ENCODE measurements at places on chromosomes 1 and 21.

- DNase-seq: no peak
Observed at GRCh38 chr1:64124704-64125440, 78.6 kb upstream of the UBE2U start.

GRCh38 chr21:37463083-37463801 lies 96.7 kb downstream of the DYRK1A start:
- no peak for DNase-seq

DNA sequence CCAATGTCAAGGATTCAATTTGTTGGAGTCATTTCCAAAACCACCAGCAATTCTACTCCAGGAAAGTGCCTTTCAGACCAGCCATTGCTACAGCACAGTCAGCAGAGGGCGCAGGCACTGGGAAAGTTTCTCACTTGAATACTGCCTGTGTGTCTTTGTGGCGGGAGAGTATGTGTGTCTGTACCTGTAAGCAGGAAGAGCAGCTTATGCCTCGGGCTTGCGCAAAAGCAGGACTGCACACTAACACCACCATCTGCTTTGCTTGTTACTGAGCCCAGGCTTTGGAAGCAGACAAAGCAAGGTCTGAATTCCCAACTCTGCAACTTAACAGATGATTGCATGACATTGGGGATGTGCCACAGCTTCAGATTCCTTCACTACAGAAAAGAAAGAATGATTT lies 7.0 kb upstream of the CTSE start:
- peak; percentile 12 for DNase-seq

GRCh38 chr1:13514821-13515220 lies 1.0 kb upstream of the LRRC38 start:
- DNase-seq: no peak

DNA sequence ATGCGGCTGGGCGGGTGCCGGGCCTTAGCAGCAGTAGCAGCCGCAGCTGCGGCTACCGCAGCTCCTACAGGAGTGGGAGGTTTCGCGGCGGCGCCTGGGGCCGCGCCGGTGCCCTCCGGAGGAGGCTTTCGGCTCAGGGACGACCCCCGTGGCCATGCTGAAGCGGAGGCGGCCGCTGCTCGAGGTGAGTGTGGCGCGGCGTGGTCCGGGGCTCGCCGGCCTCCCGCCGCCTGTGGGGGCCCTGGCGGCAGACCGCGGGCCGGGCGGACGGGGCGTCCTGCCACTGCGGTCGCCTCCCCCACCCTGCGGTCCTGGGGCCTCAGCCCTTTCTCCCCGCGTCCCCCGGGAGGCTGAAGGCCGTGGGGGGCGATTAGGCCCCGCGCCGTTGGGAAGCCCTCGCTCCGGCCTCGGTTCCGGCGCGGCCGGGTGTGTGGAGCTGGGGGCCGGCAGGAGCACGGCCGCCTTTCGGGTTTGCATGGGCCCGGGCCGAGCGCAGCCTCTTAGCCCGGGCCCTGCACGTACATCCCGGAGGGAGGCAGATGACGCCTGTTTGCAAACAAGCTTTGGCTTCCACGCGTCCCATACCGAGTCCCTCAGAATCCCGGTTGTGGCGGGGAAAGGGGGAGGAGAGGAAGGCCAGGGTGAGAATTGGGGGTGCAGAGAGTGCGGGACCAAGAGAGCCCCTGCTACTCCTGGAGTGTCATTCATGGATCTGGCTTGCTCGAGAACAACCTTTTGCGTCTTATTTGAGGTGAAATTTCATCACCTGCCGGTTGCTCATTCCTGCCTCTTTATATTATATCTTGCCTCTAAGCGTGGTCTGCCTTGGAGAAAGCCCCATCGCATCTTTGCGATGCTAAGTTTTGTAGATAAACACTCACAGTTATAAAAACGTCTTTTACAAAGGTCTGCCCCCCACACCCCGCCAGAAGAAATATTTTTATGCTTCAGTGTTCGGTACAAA lies 613 bp downstream of the ZFYVE9 start:
- peak; percentile 9 for DNase-seq

DNA sequence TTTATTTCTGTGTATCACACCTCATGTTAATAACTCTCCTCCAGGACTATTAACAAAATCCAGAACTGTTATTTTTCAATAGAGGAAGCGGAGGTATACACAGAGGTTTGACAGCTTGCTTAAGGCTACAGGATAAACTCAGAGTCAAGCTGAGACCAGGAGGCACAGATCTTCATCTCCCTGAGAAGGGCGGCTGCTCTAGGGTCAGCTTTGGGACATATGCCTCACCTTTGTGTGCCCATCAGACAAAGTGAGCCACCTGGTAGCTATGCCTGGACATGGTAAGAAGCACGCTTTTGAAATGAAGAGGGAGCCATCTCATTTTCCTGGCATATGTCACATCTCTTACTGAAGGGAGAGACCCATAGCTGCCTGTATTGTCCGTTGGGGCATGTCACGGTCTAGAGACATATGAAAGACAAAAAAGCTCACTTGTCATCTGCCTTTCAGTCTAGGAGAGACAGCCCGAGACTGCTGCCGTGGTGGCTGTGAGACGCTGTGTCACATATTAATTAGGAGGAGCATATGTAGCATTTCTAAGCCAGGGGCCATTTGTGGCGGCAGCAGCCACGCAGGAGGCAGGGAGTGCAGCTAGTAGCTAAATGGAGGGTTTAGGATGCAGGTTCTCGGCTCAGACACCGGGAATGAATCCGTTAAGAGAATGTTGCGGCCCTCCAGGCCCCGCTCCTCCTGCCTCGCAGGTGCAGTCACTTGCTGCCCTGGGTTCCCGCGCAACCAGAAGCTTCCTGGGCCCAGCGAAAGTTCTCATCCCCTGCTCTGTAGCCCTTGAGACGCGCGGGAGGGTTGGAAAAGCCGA lies 161.3 kb upstream of the C1orf21 start:
- no peak for DNase-seq

Data from activated CD8-positive, alpha-beta memory T cell treated with anti-CD3 and anti-CD28 coated beads for 1 hour (primary cell).